ENCODE measurements at places on chromosomes 6 and 20.

GRCh38 chr6:14619419-14619781 lies 501.8 kb downstream of the CD83 start:
- no peak for DNase-seq

DNA sequence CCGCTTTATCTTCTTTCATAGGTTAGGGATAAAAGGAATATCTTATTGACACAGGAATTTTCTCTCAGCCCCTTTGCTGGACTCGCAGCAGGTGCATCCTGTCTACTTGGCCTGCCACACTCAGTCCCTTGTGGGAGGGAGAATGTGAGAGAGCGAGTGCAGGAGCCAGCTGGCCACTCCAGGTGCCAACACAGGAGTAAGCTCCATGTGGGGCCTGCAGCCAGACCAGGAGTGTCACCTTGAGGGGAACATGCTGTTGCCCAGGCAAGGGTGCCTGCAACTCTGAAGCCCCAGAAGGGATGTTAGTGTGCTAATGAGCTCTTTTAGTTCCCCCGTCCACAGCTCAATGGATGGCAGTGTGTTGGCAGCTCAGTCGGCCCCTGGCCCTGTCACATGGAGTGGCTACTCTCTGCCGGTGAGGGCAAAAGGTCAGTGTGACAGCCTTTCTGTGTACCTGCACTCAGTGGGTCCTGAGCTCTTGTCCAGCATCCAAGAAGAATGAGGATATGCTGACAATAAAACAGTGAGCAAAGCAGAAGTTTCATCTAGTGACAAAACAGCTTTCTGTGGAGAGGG lies 57.1 kb downstream of the CRYBG1 start:
- DNase-seq, result no peak

DNA sequence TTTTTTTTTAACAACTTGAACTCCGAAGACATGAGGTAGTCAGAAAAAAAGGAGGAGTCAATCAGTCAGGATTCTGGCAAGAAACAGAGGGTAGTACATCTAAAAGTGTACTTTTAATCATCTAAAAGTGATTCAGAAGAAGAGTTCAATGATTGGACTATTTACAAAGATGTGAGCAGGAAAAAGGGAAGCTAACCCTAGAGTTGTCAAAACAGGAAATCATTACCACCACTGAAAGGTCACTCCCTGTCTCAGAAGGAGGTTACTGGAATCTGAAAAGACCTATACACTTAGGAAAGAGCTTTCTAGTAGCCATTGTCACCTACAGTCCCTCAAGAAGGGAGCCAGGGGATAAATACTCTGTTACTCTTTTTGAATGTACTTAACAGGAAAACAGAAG lies 16.7 kb upstream of the LMBRD1 start:
- DNase-seq, result no peak

DNA sequence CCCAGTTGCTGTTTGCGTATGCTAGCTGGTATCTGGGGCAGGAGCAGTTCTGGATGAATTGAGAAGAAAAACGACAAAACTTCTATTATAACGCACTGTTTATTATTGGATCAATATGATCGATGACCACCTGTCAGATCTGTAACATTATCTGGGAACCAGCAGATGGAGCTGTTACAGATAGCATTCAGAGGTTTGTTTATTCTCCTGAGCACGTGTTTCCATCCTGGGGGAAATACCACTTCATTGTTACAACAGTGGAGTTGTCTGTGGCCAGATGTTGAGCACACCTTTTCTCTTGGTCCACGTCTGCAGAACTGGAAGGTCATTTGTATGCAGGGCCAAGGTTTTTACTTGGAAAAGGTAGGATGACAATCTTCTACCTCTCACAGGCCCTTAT lies 16.0 kb upstream of the NKX2-2 start:
- no peak for DNase-seq

DNA sequence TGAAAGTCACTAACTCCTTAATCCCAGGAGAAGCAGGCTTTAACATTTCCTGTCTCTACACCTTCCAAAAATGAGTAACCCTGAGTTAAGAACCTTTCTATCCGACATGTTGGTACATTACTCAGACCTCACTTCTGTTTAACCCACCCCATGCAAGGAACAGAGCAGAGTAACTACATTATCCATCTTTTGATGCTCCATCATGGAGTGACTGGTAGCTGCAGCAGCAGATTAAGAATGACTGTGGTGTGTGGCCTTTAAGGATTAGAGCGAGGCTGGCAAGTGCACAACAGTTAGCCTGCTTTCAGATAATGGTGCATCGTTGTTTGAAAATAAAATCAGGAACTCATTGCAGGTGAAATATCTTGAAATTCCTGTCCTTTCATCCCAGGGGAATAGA lies 2.0 kb downstream of the TRAF3IP2 start:
- DNase-seq, result no peak

GRCh38 chr6:163998496-163998895 lies 584.0 kb downstream of the QKI start:
- DNase-seq, result no peak

DNA sequence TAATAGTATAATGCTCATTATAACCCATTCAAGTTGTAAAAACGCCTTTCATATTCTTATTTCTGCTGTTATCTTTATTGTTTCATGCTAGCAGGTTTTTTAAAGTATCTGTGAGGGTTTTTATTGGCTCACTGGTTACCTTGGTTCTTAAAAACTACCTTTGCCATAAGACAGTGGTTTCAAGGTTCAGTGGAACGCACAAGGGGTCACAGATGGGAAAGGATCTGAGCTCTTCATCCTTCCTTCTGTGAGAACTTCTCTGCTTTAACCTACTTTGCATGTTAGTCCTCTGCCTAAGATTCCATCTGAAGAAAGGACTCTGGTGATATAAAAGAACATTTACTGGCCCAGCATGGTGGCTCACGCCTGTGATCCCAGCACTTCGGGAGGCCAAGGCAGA lies 492.6 kb downstream of the CD83 start:
- DNase-seq, result no peak

- no peak for DNase-seq
Observed at GRCh38 chr6:40410821-40411220, 176.3 kb downstream of the LRFN2 start.

GRCh38 chr6:80638213-80639055 lies 532.0 kb downstream of the BCKDHB start:
- DNase-seq, result no peak

GRCh38 chr6:54185885-54186284 lies 74.6 kb downstream of the MLIP start:
- DNase-seq, result no peak
